ENCODE measurements at places on chromosomes 6 and 20.

DNA sequence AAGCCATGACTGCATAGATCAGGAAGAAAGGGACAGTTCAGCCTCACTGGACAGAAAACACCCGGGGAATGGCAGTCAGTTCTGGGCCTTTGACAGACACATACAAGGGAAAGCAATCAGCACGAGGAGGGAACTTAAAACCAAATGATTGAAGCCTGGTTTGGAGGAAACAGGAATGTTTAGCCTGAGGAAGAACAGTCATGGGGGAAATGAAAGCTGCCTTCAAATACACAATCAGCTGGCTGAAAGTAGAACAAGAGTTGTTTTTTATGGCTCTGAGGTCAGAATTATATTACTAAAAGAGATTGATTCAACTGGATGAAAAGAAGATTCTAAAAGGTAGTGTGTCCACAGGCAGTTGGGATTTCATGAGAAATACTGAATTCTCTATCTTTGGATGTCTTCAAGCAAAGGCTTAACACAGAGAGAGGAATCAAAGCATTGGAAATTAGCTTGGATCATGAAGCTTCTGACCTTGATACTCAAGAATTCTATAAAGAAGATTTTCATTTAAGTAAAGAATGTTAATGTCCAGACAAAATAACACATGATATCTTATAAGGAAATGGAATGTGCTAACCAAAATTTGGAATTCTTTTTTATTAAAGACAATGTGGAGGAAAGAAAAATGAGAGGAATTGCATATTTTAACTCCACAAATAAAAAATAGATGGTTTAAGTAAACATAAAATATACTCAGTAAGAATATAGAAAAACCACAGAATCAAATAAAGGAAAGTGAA is 216.6 kb downstream of the IBTK start:
- no peak for DNase-seq

GRCh38 chr20:11499101-11499634 is 418.5 kb upstream of the BTBD3 start:
- DNase-seq: no peak

DNA sequence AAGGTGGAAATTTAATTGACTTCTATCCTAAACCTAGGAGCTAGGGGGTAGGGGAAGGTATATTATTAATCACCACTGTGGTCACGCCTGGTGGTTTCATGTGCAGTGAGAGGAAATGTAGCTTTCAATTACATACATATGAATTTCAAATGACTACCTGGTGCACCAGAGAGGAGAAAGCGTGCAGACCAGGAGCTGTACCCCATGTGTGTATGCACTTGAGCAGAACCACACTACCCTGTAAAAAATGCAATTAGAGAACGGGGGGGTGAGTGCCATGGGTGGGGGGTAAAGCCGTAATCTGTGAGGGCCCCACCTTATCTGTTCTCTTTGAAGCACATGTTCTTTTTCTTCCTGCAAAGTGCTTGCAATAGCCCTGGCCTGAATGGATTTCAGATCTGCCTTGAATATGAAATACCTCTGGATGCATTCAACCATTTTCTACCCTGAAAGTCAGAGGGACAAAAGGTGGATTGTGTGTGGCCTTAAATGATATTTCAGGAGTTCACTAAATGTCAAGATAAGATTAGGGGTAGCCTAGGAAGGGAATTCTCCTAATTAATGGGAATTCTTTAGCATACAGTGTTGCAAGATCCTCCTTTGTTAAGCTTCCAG is 30.9 kb upstream of the EDN3 start:
- no peak for DNase-seq

- DNase-seq: no peak
These were observed 125.2 kb downstream of the CEBPB start for GRCh38 chr20:50315586-50316551.

DNA sequence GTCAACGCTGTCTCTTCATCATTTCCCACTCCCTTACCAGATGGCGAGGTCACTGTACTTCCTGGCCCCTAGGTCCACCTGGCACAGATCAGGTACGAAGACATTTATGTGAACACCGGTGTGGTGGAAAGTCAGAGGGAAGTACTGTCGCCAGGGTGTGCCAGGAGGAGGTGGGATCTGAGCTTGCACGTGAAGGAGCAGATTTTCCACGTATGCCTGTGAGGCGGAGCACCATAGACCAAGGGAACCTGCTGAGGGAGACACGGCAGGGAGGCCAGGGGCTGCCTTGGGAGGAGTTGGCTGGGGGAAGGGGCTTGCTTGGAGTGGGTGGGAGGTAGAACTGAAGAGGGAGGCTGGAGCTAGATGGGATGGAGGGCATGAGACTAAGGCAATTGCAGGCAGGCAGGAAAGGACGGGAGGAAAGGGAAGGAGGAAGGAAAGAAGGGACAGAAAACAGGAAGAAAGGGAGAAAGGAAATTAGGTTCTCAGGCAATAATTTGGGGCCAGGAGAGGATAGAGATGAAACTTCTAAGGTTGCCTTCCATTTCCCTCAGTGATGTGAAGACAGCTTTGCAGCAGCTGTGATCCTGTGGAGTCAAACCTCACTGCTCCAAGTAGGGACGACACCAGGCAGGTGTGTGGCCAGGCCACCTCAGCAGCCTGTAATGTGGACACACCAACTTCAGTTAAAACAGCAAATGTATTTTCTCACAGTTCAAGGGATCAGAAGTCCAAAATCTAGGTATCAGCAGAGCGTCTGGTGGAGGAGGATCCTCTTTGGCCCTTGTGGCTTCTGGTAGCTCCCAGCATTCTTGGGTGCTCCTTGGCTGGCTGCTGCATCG is 46.8 kb downstream of the CHMP4B start:
- DNase-seq: no peak

GRCh38 chr6:101803136-101803535 is 409.6 kb downstream of the GRIK2 start:
- DNase-seq: no peak

DNA sequence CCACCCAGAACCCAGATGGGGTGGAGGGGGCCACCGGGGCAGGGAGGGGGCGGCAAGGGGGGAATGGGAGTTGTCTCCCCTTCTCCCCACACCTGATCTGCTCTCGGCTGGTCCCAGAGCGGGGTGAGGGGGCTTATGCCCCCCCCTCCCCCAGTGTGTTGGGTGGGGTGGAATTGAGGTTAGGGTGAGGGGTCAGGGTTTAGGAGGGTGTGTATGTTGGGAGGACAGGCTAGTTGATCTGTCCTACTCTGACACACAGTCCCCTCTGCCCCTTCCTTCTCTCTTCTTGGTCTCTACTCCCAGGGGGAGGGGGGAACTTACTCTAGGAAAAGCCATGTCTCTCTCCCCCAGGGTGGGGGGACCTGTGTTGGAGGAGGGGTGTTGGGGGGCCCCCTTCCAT is 1.9 kb upstream of the ZBTB9 start:
- no peak for DNase-seq

DNA sequence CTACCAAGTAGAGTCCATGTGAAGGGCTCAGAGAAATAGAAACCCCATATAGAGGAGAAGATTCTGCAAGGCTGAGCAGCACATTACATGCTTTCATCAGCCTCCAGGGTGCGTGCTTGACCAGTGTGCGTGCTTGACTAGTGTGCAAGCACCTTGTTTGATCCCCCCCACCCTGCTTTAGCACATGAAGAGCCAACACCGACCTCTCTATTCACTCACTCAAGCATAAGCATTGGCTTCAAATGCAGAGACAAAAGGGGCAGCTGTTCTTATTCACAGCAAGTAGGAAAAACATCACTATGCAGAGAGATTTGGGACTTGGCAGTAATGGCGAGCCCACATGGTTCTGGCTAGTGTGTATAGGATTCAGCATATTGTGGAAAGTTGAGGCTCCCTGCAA is 278.7 kb upstream of the RNF217 start:
- DNase-seq: no peak

DNA sequence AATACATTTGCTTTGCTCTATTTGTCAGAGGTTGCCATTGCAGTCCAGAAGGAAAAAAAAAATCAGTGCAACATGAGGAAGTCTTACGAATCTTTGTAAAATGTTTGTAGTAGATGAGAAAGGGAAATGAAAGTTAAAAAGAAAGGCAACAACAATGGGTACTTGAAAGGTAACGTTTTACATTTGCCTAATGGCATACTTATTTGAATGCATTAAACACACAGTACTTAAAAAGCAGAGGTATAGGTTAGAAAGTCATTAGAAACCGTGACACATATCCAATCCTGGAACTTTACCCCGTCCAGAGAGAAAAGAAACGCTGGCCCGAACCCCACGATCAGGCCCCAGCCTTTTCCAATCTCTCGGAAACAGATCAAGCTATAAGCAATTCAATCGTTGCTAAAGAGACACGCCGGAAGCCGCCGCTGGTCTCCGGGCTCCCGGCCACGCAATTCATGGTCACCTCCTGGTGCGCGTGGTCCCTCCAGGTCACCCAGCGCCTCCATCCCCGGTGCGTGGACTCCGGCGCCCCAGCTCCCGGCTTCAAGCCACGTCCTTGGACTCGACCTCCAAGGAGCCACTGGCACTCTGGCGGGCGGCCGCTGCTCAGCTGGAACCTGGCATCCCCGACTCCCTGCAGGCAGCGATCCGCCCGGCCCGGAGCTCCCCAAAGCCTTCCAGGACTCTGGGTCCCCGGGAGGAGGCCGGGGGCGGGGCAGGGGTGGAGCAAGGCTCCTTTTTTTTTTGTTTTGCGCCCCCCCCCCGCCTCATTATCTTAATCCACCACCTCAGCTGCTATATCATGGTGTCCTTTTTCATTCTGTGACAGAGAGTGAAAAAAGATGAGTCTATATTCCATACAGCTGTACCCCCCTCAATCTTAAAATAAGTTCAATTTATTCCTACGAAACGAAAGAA is at the start of gene SLC18B1:
SLC18B1 (minus strand) TSS at position 687 of the 918 bp plus-strand sequence; CDS start at position 506, 181 bp downstream.
- no peak for DNase-seq

DNA sequence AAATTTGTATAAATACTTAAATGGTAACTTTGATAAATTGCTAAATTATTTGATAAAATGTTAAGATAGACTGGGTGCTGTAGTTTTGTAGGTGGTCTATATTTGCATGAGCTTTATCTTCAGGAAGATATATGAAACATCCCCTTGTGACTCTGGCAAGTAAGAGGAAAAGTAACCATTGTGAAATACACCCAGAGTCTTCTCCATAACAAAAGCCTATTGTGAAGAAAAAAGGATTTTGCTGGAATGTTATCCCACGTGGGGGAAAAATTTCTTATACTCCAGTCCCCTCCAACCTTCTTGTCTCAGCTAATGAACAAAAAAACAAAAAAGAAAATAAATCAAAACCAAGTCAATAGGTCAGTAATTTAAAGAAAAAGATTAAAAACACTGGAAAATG is 600.7 kb downstream of the HDGFL1 start:
- no peak for DNase-seq

DNA sequence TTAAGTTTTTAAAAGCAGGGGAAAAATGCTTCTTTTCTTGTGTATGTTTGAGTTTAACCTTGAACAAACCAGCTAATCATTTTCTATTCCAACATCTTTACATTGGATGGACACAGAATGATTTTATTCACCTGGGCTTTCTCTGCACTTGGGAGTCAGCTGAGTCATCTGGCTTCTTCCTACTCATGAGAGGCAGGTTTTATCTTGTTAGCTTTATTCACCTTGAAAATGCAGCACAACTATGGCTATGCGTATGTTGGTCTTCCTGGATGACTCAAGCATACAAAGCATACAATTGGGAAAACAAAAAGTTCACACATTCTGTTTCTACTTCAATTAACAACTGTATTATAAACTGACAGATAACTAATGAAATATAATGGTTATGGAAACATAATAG is 737.7 kb downstream of the FRK start:
- DNase-seq: no peak

DNA sequence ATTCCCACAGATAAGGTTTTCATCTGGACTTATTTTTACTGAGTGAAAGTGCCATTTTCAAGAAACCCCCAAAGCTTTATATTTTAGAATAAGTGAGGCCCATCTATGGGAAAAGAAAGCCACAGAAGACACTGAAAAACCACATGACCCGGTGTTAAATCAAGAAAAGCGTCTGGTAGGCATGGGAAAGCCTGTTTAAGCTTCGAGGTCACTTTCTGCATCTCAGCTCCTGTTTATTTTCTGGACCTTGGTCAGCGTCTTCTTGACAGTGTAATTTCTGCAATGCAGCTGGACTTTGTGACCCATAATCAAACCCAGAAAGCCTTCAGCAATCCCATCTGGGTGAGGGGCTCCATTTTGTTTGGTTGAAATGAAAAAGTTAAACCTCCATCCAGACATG is 59.6 kb upstream of the NEDD9 start:
- no peak for DNase-seq

DNA sequence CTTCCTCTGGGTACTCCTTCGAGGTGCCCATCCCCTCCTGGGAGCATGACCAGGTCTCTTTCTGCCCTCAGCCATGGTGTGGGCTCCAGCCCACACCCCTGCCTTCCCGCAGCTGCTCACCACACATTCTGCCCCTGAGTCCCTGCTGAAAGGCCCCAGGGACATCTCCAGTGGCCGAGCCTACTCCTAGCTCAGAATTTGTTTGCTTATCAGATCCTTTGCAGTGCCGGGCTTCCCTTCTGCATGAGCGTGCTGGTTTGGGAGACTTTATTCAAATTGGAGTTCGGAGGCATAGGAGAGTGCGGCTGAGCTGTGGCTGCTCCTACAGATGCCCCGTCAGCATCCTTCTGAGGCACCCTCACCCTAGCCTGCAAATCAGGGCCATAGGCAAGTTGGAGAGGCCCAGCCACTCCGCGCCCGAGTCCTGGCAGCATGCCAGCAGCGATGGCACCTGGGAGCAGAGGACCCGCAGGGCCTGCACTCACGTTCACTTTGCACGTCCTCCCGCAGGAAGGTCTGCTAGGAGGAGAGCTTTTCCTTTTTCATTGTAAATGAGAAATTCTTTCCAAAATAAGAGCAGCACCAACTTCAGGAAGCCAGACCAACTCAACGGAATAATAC is 327.3 kb downstream of the QKI start:
- DNase-seq: no peak

DNA sequence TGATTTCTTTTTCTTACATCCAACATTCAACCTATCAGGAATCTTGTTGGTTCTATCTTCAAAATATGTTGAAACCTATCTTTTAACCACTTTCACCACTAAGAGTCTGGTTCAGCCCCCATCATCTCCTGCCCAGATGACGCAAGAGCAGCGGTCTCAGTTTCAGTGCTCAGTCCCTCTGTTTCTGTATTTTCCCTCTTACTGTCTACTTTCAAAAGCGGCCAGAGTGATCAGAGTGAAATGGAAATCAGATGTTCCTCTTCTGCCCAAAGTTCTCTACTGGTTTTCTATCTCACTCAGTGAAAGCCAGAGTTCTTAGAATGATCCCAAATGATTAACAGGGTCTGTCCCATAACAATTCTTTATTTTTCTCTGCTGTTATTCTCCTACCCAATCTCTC is 147.9 kb upstream of the PDE7B start:
- DNase-seq: no peak
